Mucosa of gallbladder (tissue), 1 donor: ENCODE measurements at places on chromosomes 7 and 10. TPM values are rescaled to one million over a fixed set of nuclear protein-coding genes. Genes with fewer than 3 reads are reported as not detected.

GRCh38 chr10:45373003-45373575 lies 927 bp upstream of the ALOX5 start:
- DNase-seq: no peak

PFKFB3 gene
- 100 TPM for total RNA-seq

DNA sequence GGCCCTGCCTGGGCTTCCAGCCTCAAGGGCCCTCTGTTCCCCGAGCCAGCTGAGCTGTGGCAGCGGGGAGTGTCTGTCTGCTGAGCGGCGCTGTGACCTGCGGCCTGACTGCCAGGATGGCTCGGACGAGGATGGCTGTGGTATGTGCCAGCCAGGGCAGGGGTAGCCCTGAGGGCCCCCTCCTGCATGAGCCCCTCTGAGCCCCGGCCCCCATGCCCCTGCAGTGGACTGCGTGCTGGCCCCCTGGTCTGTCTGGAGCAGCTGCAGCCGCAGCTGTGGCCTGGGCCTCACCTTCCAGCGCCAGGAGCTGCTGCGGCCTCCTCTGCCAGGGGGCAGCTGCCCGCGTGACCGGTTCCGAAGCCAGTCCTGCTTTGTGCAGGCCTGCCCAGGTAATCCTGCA lies 28.4 kb upstream of the ZNF467 start:
- DNase-seq: no peak

HOXA11 gene
- total RNA-seq: not detected

FAM25G gene
- not detected for total RNA-seq

DNA sequence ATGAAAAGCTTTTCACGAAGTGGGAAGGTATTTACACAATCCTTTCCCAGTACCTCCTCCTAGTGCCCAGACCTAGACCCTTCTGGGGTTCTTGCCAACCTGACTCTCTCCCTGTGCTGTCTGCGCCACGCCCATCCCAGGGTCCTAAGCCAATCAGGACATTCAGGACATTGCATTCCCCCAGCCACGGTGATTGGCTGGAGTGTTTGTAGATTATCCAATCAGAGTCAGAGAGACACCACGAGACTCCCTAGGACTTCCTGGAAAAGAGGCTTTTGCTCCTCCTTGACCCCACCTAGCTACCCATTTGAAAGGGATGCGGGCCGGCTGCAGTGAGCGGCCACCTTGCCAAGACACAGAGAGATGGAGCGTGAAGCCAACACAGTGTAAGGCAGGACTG lies 3.5 kb upstream of the GDF2 start:
- no peak for DNase-seq

GRCh38 chr10:117499248-117500105 lies 43.1 kb upstream of the EMX2 start:
- no peak for DNase-seq

- DNase-seq: no peak
Measured at GRCh38 chr7:107715531-107715930, 28.4 kb upstream of the CBLL1 start.

DNA sequence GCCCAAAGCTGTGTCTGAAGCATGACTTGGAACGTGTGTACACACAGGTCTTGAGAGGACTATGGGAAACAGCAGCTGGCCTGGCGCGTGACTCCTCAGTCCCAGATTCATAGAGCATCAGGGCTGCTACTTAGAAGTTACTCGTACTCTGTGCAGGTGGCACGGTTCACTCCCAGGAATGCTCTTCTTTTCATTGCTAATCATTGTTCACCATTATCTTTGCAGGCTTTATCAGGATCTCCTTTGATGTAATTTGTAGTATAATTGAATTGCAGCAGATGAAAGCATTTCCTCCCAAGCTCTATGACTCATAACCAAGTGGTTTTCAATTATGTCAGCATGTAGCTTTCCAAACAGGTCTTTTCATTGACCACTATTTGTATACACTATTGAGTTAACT lies 938.9 kb downstream of the NRG3 start:
- no peak for DNase-seq

GRCh38 chr10:132554991-132555647 lies 17.5 kb downstream of the INPP5A start:
- DNase-seq: no peak

DNA sequence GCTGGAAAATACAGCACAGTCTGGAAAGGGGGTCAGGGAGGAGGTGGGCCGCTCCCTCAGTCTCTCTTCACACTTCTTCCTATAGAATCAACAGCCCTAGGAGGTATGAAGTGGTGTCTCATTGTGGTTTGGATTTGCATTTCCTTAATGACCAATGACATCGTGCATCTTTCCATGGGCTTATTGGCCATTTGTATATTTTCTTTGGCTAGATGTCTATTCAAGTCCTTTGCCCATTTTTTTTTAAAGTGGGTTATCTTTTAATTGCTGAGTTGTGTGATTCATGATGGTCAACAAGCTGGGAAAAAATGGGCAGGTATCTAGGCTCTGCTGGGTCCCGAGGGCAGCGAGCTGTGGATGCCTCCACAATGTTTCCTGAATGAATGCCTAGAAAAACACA lies 29.1 kb downstream of the TMEM130 start:
- no peak for DNase-seq

GPR26 gene
- total RNA-seq: not detected
